ENCODE measurements at places on chromosomes 4 and X. TPM values are rescaled to one million over a fixed set of nuclear protein-coding genes. Genes with fewer than 3 reads are reported as not detected.

SPARCL1 gene
- total RNA-seq, result not detected

- DNase-seq, result no peak
Measured at GRCh38 chr4:14771094-14771493, 231.2 kb upstream of the CPEB2 start.

SH3D19 gene
- 48.2 TPM for total RNA-seq

DNA sequence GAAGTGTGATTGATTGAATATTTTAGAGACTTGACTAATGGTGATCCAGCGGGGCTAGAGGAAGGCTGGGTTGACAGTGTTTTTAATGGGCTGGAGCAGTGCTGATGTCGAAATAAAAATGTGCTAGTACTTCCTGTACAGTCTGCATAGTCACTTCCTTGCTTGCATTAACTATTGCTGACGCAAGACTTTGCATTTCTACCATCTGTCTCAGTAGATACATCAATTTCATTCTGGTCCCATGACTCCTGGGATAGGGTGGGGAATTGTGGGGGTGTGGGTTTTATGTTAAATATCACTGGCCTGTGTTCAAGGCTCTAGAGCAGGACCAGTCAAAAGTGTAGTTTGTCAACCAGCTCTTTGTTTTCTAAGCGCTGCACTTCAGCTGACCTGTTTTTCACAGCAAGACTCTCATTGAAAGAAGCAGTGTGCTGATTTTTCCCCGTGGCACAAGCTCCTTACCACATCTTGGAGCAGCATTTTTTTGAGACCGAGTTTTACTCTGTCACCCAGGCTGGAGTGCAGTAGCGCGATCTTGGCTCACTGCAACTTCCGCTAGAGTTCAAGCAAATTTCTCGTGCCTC, 35.2 kb upstream of the PHEX start:
- peak; percentile 52 for DNase-seq

Measured in GM23248 (cell line).